ENCODE measurements at places on chromosomes 3 and 15.

DNA sequence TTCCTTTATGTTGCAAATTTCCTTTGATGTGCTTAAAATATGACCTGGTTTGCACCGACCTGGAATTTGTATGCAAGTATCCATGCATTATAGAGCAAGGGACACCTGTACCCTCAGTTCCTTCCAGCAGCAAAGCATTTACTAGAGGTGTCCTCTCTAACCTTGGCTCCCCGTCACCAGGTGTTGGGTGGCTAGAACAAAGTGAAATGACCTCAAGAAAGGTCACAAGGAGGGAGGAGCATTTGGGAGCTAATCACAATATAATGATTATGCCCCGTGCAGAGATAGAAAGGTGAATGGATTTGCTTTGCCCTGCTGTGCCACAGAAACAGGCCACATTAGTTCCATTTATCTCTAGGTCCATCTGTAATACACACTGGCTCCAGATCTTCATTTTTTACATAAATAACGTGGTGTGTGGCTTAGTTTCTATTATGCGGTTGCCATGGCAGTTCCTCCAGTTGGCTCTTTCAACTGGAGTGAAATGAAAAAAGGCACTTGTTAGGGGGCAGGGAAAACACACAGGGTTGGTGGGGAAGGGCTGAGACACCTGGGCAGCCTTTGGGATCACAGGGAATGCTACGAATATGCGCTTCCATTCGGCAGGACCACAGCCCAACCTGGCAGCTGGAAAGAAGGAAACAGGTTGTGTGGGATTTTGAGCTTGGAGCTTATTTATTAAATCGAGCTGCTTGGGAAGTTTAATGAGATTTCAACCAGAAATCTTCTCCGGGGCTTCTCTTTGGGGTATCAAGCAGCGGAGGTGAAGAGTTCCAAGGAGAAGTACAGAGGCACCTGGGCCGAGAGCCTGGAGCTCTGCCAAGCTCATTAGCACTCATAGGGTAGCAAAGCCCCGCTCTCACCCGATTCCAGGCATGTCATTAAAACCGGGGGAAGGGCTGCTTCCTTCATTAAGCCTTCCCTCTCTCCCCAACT lies 233.5 kb upstream of the ST8SIA2 start:
- no peak for DNase-seq

- DNase-seq = no peak
Observed at GRCh38 chr3:184642631-184643285, 69.1 kb downstream of the MAGEF1 start.

GRCh38 chr15:100726421-100727190 lies 124.2 kb downstream of the ASB7 start:
- DNase-seq = peak; percentile 7

- DNase-seq = no peak
Observed at GRCh38 chr3:119741657-119742590, 39.1 kb downstream of the CFAP91 start.

DNA sequence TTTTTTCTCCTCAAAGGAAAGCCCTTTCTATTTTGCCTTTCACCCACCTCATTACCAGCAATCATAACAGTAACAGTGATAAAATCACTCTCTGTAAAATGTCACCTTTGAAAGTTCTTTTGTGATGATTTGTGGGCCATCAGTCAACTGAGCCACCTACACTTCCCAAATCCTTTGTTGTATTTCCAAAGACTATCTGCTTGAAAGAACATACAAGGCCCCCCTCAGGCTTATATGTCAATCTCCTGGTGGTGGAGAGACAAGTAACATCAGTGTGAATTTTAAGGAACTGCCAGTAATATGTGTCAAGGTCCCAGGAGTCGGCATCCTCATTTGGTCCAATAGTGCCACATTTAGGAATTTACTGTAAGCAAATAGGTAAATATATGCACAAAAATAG lies 161.1 kb upstream of the EOMES start:
- no peak for DNase-seq

DNA sequence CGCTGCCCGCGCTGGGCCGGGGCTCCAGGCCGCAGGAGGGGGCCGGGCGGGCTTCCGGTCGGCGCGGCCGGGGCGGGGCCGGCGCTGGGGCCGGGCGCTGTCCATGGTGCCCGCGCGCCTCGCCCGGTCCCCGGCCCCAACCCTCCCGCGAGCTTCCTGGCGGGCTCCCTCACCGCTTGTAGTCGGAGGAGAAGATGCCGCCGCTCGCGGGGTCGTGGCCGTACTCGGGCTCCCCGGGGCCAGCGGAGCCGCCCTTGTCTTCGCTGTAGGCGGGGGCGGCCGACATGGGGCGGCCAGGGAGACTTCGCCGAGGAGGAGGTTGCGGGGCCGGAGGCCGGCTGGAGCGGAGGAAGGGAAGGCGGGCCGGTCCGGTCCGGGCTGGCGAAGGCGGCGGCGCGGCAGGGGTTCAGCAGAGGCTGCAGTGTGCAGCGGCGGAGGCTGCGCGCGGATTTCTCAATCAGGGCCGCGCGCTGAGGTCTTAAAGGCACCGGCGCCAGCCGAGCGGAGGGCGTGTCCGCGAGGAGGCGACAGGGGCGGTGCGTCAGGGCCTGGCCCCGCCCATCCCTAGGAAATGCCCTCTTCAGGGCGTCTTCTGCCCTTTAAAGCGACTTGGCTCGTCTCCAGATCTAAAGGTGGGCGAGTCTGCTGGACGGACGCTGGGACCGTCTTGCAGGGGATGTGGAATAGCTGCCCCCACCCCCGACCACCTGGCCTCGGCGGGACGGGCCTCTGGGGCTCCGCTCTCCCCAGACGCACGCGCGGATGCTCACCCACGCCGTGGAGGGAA lies at the start of gene AP3B2:
AP3B2 (minus strand) TSS at position 455 of the 787 bp plus-strand sequence; CDS start at position 286, 169 bp downstream.
- peak; percentile 45 for DNase-seq
